Colonic mucosa (tissue), 4 donors: ENCODE measurements at places on chromosomes 3 and 15. TPM values are rescaled to one million over a fixed set of nuclear protein-coding genes. Genes with fewer than 3 reads are reported as not detected.

The MYH15 gene
- total RNA-seq = 0.44 TPM

The TMEM39A gene
- 48.8 TPM for total RNA-seq

The CCDC33 gene
- total RNA-seq = 0.21 TPM

The GCNT3 gene
- total RNA-seq = 261 TPM

The GPR149 gene
- not detected for total RNA-seq

The FBXW12 gene
- not detected for total RNA-seq

The MME gene
- total RNA-seq = 1.4 TPM

The PPP1R14D gene
- total RNA-seq = 166 TPM

The SYNM gene
- total RNA-seq = 108 TPM

The POPDC2 gene
- total RNA-seq = 26.3 TPM

The C15orf40 gene
- 22.7 TPM for total RNA-seq

The SPESP1 gene
- 5.9 TPM for total RNA-seq

The LSMEM2 gene
- total RNA-seq = not detected

The CYP8B1 gene
- total RNA-seq = 0.20 TPM

DNA sequence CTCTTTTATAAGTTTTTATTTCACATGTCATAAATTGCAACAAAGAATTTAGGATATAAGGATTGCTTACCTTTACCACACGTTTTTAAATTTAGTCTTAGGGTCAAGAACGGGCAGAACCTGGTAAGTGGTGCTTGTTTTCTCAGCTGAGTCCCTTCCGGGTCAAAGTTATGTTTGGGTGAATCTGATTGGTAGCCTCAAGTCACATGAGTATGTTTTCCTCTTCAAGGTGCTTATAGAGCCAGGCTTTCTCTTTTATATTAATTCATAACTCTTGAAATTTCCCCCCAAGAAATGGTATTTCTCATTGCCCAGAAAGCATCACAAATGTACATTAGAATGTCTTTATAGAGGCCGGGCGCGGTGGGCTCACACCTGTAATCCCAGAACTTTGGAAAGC, 415.7 kb upstream of the ROBO2 start:
- no peak for DNase-seq

DNA sequence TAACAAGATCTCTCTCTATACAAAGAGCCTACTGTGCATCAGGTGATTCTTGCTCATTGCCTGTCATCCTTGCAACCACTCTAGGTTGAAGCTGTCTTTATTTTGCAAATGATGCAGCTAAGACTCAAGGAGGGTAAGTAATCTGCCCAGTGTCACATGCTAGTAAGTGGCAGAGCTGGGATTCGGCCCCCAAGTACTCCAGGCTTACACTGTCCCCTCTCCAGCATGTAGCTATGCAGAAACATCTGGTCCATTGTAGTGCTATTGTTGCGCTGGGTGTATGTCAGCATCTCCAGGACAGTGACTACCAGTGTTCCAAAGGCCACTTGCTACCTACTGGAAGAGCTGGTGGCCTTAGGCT, 248.9 kb downstream of the SLCO3A1 start:
- DNase-seq = no peak

DNA sequence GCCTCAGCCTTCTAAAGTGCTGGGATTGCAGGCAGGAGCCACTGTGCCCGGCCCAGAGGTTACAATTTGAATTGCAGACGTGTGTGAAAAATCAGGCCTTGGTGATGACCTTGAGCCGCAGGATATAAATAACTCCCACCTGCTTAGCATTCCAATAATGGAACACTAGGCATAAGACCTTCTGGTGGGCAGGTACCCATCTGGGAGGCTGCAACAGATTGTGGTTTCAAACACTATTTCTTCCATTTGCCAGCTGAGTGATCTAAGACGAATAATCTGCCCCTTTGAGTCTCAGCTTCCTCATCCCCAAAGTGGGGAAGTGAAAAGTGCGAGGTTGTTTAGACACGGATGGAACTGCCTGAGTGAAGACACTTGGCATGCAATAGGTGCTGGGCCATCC, 47.7 kb upstream of the HERC1 start:
- no peak for DNase-seq

DNA sequence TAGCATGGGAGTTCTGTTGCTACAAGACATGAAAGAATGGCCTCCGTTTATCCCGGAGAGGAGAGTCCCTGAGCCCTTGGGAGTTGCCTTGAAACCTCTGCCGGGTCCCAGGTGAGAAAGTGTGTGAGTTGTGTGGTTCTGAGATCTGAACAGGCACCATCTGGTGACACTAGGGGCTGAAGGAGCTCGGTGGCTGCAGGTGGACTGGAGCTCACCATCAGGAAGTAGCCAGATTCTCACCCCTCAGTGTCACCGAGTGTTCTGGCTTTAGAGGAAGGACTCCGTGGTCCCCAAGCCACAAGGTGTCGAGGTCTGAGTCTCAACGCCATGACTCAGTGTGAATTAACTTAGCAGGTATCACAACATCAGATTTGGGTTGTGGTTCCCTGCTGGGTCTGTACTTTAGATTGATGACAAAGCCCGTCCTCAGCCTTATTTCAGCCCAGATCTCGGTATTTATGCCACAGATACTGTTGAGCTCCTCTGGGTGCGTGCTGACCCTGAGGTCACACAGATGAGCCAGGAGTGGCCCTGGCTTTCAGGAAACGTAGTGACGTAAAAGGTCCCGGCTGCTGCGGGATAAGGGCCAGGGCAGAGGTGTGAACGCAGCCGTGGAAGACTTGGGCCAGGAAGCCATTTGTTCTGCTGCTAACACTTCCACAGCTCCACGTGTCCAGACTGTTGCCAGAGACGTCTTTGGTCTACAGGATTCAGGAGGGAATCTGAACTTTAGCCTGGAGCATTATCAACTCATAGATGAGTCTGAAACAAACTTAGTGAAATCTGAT, 54.4 kb downstream of the PGPEP1L start:
- no peak for DNase-seq

DNA sequence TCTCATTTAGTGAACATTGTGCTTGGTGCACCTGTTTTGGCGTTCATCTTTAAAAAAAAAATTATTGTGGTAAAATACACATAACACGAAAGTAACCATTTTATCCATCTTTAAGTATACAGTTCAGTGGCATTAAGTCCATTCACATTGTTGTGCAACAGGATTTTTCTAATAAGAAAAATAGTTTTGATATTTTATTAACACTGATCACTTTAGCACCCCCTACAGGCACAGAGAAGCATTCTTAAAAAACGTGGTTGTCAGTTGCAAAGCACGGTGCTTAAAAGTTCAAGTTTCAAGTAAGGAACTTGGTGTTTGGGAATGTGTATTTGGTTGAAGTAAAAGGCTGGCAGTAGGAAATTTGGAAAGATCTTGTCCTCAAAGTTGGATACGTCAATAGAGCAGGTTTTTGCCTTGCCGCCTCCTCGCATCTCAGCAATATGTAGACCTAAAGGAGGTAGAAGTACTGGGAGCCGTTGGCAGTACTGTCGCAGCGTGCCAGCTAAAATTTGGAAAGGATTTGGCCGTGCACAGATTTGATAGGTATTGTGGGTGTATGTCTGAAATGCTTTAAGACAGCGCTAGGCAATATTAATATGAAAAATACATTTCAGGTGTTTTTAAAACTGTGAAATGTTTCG, 110.4 kb downstream of the LRRC28 start:
- DNase-seq = no peak

GRCh38 chr15:65904301-65904700, 35.0 kb downstream of the RAB11A start:
- no peak for DNase-seq

- DNase-seq = no peak
These were observed 111.1 kb upstream of the VGLL3 start for GRCh38 chr3:87101861-87102625.

DNA sequence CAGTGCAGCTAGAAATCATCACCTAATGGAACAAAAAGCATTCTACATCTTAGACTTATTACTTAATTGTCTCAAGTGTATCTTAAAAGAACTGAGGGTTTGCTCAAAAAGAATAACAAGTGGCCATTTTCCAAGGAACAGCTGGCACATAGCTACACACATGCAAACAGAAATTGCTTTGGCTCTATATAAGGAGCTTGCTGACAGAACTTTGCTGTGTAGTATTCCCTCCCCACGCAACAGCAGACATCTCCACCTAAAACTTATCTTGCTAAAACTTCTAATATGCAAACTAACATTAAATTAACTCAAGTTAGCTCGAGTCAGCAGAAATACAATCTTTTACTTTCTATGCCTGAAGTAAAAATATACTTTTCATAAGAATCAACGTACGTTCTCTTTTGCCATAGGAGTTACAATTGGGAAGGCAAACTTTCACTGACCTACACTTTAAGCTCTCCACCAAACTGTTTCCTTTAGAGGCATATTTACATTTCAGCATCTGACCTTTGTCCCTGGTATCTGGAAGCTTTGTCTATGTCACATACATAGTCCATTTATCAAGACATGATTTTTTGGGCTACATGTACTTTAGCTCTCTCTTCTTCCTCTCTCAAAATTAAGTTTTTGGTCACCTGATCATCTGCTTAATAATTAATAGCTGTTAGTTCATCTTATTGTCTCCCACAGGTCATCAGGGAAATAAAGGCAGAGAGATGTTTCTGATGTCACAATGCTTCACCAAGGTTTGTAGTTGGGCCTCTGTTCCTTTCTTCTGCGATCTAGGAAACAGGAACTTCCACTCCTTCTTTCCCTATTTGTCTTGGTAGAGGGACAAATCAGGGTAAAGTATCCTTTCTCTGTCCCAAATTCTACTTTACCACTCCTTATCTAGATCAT, 163.4 kb upstream of the AGTR1 start:
- DNase-seq = no peak

DNA sequence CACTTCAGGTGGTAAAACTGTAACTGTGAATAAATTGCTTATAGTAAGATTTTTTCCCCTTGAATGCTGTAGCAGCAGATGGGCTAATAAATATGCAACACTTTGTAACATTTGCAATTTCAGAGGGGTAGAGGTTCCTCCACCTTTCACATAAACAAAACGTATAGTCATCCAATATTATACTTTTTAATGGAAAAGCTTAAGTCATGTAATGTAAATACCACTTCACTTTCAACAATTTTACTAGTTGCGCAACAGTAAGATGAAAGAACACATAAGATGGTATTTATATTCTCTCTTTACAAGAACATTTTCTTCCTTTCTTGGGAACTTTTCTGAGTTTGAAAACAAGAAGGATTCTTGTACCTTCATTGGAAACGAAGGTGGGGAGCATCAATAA, 56.6 kb upstream of the FAM3D start:
- no peak for DNase-seq

GRCh38 chr15:83087576-83087975, 19.9 kb upstream of the TM6SF1 start:
- DNase-seq = no peak

DNA sequence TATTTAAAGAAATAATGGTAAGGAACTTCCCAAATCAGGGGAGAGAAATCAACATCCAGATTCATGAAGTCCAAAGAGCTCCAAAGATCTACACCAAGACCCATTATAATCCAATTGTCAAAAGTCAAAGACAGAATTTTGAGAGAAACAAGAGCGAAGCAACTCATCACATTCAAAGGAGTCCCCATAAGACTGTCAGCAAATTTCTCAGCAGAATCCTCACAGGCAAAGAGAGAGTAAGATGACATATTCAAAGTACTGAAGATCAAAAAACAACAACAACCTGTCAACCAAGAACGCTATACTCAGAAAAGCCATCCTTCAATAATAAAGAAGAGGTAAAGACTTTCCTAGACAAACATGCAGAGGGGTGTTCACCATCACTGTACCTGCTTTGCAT, 342.1 kb downstream of the TIGIT start:
- DNase-seq = no peak

- no peak for DNase-seq
These were observed 556 bp downstream of the PEX5L start for GRCh38 chr3:180036092-180036670.

GRCh38 chr3:45455040-45455439, 66.7 kb downstream of the LARS2 start:
- DNase-seq = no peak

GRCh38 chr15:31065824-31066223, 35.7 kb downstream of the TRPM1 start:
- no peak for DNase-seq

DNA sequence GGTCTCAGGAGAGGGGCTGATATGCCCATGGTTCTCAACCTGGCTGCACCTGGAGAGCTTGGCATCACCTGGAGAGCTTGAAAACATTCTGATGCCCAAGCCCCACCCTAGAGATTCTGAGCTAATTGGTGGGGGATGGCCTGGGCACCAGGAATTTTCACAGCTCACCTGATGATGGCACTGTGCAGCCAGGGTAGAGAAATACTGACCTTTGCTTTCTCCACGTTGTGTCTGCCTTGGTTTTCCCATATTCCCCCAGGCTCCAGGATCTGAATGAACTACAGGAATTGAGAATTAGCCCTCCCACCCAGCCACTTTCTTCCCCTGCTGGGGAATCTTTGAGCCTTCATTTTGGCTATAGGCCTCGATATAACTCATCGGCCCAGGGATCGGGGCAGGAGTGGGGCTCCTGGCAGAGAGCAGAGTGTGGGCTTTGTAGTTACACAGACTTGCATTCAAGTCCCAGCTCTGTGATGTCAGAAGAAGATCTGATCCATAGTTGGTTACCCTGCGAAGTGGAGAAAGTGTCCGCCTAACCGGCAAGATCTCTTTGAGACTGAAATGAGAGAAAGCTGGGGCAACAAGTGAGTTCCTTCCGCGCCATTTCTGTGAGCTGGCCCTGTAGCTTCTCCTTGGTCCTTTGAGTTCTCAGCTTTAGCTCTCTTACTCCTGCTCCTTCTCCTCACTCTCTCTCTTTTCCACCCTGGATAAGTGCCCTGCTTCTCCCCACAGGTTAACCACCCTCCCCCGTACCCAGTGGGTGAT, 33.1 kb upstream of the UBE2Q2 start:
- peak; percentile 25 for DNase-seq

GRCh38 chr3:149247929-149248691, 26.5 kb upstream of the CP start:
- DNase-seq = no peak

- DNase-seq = no peak
These were observed 46.5 kb downstream of the CDC25A start for GRCh38 chr3:48141604-48142137.

- DNase-seq = no peak
These were observed 355.5 kb upstream of the ROPN1 start for GRCh38 chr3:124347418-124347817.

- no peak for DNase-seq
These were observed 201.0 kb upstream of the BCL6 start for GRCh38 chr3:187946163-187946691.

DNA sequence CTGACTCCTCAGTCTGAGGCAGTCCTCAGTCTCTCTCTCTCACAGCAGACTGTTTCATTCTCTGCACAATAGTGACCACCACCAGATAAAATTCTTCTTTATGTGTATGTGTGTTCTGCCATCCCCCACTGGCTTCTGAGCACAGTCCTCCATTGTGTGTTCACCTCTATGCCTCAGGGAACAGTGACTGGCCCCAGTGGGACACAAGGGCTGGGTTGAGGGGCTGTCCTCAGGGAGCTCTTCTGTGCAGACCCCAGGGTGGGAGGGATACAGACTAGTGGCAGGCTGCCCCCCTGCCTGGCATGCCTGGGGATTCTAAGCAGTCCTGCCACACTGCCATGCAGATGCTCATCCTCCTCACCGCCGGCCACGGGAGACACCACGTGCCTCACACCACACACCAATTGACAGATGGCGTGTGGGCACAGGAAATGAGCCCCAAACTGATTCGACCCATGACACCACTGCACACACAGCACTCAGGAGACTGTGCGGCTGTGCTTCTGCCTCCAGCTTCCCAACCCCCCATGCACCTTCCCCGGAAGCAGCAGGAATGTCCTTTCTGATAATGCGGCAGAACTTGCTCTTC, 237.6 kb upstream of the CHRNA7 start:
- no peak for DNase-seq
